Type B pancreatic cell (in vitro differentiated cells): ENCODE measurements at places on chromosomes 13 and 19.

DNA sequence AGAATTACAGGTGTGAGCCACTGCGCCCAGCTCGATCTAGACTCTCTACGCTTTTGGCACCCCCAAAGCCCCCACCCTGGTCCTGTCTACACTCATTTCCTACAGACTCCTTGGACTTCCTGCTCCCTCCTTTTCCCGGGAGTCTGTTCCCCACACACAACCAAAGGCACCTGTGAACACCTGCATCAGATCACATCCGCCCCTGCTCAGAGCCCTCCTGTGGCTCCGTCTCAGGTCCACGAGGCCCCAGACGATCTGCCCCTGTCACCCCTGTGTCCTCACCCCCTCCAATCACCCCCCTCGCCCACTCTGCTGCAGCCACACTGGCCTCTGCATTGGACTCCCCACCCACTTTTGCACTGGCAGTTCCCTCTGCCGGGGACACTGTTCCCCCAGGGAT is 12.4 kb upstream of the PAK4 start:
- no peaks in the 10 kb centered on the region for H3K27me3 ChIP-seq
- H3K4me3 ChIP-seq = no peak overlapping the region
- no peak overlapping the region for H3K27ac ChIP-seq
- no peaks in the 10 kb centered on the region for H3K36me3 ChIP-seq

- H3K27ac ChIP-seq = peak overlapping the region; percentile 11
- H3K27me3 ChIP-seq = peaks cover 76% of the 10 kb centered on the region
- H3K36me3 ChIP-seq = peaks cover 18% of the 10 kb centered on the region
- H3K4me3 ChIP-seq = peak overlapping the region; percentile 63
- H3K4me1 ChIP-seq = peaks cover 9% of the 10 kb centered on the region
These were observed 5.3 kb downstream of the ZIC5 start for GRCh38 chr13:99966064-99966805.

GRCh38 chr13:100394005-100394695 is 194.4 kb downstream of the GGACT start:
- DNase-seq = no peak
- peaks cover 4% of the 10 kb centered on the region for H3K36me3 ChIP-seq
- peak overlapping the region; percentile 14 for H3K4me3 ChIP-seq

- H3K27me3 ChIP-seq = peaks cover 17% of the 10 kb centered on the region
- peaks cover 80% of the 10 kb centered on the region for H3K4me1 ChIP-seq
- no peaks in the 10 kb centered on the region for H3K36me3 ChIP-seq
- DNase-seq = no peak
- no peak overlapping the region for H3K4me3 ChIP-seq
These were observed 39.4 kb upstream of the MEDAG start for GRCh38 chr13:30866677-30867076.

DNA sequence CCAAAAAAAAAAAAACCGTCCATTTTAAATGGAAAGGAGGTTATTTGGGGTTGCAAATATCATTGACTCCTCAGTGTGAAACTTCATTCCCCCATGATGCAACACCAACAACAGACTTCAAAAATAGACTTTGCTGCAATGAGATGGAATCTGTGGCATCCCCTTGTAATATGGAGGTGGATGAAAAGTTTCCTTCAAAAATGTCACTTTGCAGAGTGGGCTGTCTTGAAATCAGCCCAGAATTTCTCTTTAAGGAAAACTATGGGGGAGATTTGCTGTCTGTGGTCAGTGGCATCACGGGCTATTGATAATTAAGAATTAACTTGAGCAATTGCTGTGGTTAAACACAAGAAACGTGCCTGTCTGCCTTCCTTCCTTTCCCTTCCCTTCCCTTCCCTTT is 1.5 kb downstream of the GPR18 start:
- H3K36me3 ChIP-seq = peaks cover 22% of the 10 kb centered on the region
- H3K4me1 ChIP-seq = peaks cover 8% of the 10 kb centered on the region
- H3K27ac ChIP-seq = no peak overlapping the region
- no peaks in the 10 kb centered on the region for H3K27me3 ChIP-seq
- DNase-seq = no peak

DNA sequence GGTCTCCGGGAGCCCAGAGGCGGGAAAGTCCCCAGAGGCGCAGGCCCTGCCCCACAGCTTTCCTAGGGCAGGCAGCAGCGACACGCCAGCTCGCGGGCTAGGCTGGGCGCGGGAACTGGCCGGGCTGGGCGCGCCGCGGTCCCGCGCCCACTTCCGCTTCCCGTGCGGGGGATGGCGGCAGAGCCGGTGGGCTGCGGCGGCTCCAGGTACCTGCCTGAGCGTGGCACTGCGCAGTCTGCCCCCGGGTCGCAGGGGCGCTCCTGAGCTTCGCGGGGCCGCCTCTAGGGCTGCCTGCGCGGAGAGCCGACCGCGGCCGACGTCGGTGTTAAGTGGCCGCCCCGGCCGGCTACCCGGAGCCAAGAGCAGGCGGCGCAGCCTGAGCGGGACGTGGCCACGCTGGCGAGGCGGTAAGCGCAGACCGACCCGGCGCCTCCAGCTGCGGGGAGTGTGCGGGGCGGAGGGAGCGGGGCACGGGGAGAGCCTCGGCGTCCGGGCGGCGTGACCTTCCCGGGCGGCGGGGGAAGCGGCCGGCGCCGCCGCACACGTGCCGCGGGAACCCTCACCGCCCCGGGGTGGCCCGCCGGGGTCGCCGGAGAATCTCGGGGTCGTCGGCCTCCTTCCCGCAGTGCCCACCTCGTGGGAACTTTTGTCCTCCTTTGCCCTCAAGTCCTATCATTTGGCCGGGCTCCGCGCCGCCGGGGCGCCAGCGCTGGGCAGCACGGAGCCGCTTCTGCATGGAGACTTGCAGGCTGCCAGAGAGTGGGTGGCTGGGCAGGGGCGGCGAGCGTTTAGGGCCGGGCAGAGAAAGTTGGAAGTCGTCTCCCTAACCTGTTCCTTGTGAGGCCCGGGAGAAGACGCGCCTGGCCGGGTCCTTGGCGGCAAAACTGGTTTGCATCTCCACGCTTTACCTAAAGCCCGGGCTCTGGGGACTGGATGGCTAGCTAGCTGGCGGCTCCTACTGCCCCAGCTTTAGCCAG is 31.4 kb upstream of the MPHOSPH8 start:
- peaks cover 3% of the 10 kb centered on the region for H3K4me1 ChIP-seq
- peak overlapping the region; percentile 53 for H3K27ac ChIP-seq
- peaks cover 5% of the 10 kb centered on the region for H3K27me3 ChIP-seq
- peak; percentile 78 for DNase-seq
- H3K36me3 ChIP-seq = peaks cover 20% of the 10 kb centered on the region

DNA sequence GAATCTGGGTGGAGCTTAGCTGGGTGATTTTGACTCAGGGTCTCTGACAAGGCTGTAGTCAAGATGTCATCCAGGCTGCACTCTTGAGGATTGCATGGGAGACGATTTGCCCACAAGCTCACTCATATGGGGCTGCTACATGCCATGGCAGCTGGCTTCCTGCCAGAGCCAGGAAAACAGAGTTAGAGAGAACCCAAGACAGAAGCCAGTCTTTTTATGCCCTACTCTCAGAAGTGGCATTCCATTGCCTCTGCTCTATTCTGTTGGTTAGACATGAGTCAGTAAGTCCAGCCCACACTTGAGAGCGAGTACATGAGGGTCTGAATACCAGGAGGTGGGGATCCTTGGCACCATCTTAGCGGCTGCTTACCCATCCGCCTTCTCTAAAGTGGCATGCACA is 9.5 kb downstream of the POLR1D start:
- no peak overlapping the region for H3K27ac ChIP-seq
- H3K4me3 ChIP-seq = no peak overlapping the region
- peaks cover 39% of the 10 kb centered on the region for H3K36me3 ChIP-seq
- H3K27me3 ChIP-seq = no peaks in the 10 kb centered on the region

DNA sequence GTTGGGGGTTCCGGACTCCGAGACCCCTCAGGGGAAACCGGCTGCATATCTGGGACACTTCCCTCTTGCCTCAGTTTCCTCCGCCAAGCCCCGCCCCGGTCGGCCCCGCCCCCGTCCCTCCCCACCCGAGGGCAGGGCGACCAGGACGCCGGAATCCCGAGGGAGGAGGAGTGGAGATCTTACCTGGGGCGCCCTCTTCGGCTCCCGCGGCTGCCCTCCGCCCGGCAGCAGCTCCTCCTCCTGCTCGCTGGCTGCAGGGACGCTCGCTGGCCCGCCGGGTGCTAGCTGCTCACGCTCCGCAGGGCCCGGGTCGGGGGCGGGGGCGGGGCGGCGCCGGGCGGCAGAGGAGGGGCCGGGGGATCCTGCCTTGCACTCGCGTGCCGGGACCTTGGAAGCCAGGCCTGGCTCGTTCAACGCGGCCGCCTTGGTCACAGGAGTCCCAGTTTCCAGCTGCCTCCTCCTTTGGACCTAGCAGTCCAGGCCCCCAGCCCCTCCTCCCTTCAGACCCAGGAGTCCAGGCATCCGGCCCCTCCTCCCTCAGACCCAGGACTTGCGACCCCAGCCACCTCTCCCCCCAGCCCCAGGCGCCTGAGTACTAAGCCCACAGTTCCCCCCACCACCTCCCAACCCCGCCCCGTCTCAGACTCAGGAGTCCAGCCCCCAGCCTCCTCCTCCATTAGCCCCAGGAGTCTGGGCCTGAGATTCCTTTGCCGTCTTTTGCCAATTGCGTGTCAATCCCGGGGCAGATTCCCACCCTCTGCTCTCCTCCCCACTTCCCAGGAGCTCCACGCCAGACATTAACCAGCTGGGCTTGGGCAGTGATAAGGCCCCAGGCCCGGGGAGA is at the start of gene NTF4:
Gene NTF4, minus strand, starts transcription at position 51 of the 844 bp plus-strand sequence. CDS start 2,821 bp downstream, outside the sequence.
- H3K4me3 ChIP-seq = peak within 1 kb of the TSS; percentile 67
- DNase-seq = peak; percentile 78
- peaks cover 38% of the 10 kb centered on the region for H3K27me3 ChIP-seq

DNA sequence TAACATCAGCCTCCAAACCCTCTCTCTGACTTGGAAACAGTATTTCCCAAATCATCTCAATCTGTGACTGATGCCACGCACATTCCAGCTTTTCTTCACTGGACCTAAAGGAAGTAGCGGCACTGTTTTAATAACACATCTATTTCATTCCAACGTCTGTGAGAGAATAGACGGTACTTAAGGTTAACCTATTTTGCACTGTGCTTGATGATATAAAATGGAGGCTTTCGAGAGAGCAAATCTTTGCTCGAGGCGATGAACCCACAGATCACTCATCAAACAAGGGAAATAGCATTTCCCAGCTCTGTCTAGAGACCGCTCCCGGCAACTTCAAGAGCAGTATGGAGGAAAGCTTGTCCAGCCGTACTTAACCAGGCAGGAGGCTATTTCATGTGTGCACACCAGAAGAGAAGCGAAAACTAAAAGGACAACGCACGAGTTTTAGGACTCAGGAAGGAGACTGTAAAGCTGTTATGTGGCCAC is 2.9 kb downstream of the UBL3 start:
- H3K4me3 ChIP-seq = peak overlapping the region; percentile 93
- DNase-seq = no peak
- H3K27me3 ChIP-seq = no peaks in the 10 kb centered on the region
- peak overlapping the region; percentile 89 for H3K27ac ChIP-seq
- H3K36me3 ChIP-seq = no peaks in the 10 kb centered on the region

GRCh38 chr19:8615813-8616596 is 5.5 kb upstream of the ADAMTS10 start:
- peaks cover 12% of the 10 kb centered on the region for H3K27me3 ChIP-seq
- DNase-seq = no peak
- H3K4me1 ChIP-seq = peaks cover 5% of the 10 kb centered on the region
- no peaks in the 10 kb centered on the region for H3K36me3 ChIP-seq

GRCh38 chr19:37999309-38000213 is 92.6 kb downstream of the SIPA1L3 start:
- no peak overlapping the region for H3K4me3 ChIP-seq
- H3K27me3 ChIP-seq = no peaks in the 10 kb centered on the region
- H3K36me3 ChIP-seq = no peaks in the 10 kb centered on the region
- H3K4me1 ChIP-seq = no peaks in the 10 kb centered on the region

GRCh38 chr13:101401196-101401595 is 15.1 kb downstream of the NALCN start:
- H3K4me3 ChIP-seq = no peak overlapping the region
- no peaks in the 10 kb centered on the region for H3K4me1 ChIP-seq
- H3K27me3 ChIP-seq = no peaks in the 10 kb centered on the region
- no peaks in the 10 kb centered on the region for H3K36me3 ChIP-seq

DNA sequence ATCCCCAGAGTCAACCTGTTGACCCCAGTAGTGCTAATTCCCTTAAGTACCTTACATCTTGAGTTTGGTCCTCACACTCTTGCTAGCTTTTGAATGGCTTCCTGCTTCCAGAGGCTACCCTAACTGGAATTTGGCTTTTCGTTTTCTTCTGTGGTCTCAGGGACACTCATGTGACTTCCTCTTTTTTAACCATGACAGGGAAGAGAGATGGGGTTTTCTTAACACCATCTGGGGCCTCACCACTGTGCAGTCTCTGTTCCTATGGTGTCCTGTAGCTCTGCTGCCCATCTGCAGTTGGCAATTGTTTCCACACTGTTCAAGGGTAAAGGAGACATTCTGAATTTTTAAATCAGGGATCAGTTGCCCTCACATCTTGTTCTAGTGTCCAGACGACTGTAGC is 66.7 kb downstream of the SLC10A2 start:
- DNase-seq = no peak
- no peaks in the 10 kb centered on the region for H3K36me3 ChIP-seq
- peaks cover 18% of the 10 kb centered on the region for H3K4me1 ChIP-seq
- H3K27me3 ChIP-seq = no peaks in the 10 kb centered on the region
- no peak overlapping the region for H3K4me3 ChIP-seq

DNA sequence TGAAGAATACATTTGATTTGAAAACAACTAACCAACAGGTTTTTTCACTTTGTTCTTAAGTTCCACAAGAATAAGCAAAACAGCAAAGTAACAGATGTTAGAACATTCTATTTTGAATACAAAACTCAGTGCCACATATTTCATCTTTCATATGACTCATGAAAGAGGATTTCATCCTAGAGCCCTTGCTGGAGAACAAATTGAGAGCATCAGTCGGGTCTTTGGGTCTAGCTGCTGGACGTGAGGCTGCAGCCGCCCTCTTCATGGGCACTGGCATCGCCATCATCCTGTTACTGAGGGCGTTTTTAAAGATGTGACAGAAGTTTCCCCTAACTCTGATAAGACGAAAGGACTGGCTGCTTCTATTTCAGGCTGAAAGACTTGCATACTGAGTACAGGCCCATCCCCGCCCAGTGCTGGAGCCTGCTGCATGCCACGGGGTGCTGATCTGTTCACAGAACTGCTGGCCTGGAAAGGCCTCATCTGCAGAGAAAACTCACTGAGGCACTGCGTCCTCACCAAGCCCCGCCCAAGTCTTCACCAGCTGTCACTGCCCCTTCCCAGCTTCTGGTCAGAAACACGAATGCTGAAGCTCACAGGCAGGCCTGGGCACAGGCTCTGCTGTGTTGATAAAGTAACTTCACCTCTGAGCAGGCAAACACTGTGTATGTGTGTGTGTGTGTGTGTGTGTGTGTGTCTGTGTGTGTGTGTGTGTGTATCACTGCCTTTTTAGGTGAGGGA is 101.4 kb downstream of the TUBGCP3 start:
- peaks cover 21% of the 10 kb centered on the region for H3K36me3 ChIP-seq
- H3K27ac ChIP-seq = no peak overlapping the region
- no peaks in the 10 kb centered on the region for H3K4me1 ChIP-seq

- peaks cover 4% of the 10 kb centered on the region for H3K4me1 ChIP-seq
- H3K36me3 ChIP-seq = no peaks in the 10 kb centered on the region
- no peak overlapping the region for H3K4me3 ChIP-seq
- no peak for DNase-seq
These were observed 40.7 kb upstream of the SPATA13 start for GRCh38 chr13:24119626-24120508.

GRCh38 chr19:15563325-15563794 is 51.7 kb upstream of the CYP4F8 start:
- DNase-seq = no peak
- no peaks in the 10 kb centered on the region for H3K36me3 ChIP-seq
- no peaks in the 10 kb centered on the region for H3K27me3 ChIP-seq
- H3K4me1 ChIP-seq = no peaks in the 10 kb centered on the region
- no peak overlapping the region for H3K4me3 ChIP-seq

- no peak overlapping the region for H3K27ac ChIP-seq
- H3K27me3 ChIP-seq = no peaks in the 10 kb centered on the region
- H3K36me3 ChIP-seq = no peaks in the 10 kb centered on the region
These were observed 49.9 kb downstream of the KCTD12 start for GRCh38 chr13:76836311-76836710.
